ENCODE measurements at places on chromosomes 5 and 9.

- no peak for DNase-seq
Observed at GRCh38 chr9:113927277-113927676, 51.2 kb downstream of the ZNF618 start.

GRCh38 chr9:2466703-2467102, 154.9 kb upstream of the VLDLR start:
- no peak for DNase-seq

DNA sequence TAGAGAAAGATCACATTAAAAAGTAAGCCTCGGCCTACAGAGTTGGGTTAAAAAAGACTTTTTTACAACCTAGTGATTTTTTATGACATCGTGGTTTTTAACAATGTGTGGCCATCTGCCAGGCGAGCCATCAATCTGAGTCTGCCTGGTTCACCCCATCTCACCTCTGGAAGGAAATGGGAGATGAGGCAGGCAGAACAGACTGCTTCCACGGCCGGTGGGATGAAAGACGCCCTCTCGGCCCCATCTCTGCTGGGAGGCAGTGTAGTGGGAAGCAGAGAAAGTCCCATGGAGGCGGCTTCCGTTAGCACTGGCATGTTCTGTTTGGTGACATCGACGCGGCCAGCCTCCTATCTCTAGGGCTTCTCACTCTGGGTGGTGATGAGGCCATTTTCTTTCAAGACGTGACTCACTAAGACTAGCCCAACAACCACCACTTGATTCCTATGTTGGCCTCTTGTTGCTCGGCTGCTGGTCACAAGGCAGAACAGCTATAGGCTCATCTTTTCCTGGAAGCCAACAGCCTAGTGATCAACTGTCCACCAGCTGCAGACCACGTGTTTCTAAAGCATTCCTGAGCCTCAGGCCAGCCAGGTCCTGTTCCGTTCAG, 132.4 kb upstream of the OTULINL start:
- DNase-seq: peak; percentile 78

- no peak for DNase-seq
Observed at GRCh38 chr9:110013064-110013463, 194.9 kb downstream of the C9orf152 start.

GRCh38 chr9:2363781-2364180, 257.8 kb upstream of the VLDLR start:
- no peak for DNase-seq

GRCh38 chr5:158388021-158388420, 529.1 kb upstream of the CLINT1 start:
- DNase-seq: no peak

GRCh38 chr5:60178101-60178500, 284.6 kb upstream of the PDE4D start:
- DNase-seq: no peak

DNA sequence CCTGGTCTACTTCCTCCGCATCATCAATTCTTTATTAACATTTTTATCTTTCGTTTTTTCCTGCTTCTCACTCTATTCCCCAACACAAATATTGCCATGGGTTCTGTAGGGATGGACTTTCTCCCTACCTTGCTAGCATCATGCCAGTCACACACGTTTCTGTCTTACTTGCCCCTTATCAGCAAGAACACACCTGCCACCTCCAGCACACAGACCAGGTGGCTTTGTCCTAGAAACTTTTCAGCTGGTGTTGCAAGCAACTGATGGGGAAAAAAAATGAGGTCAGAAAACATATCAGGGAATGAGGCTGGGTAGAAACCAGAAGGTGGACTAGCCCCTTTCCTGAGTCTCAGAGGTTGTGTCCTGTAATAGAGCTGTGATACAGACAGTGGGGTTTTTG, 5.8 kb downstream of the SH3RF2 start:
- DNase-seq: no peak

GRCh38 chr9:87535817-87536539, 38.3 kb downstream of the DAPK1 start:
- DNase-seq: no peak

DNA sequence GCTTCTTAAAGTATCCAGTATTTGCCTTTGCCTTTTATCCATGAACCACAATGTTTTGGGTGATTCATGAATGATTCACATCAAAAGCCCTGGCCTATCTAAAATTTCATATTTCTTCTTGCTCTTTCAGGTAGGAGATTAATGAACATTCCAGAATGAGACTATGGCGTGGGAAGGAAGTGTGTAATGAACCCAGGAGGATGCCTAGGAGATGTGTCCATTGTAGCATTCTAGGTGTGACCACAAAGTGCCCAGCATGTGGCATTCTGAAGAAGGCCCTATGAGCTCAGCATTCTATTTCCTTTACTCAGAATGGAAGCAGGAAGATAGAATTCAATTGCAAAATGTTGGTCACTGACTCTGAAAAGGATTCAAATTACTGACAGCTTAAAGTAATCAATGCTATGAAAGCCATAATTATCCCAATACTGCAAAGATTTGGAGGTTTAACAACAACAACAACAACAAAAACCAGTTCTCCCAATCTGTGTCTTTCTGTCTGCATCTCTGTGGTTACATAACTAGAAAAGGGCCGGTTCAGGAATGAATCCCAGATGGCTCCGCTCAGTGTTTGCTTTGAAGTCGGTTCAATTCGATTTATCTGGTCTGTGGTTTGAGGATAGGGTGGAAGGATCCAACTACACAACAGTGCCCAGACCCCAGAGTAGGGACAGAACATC, 126.7 kb downstream of the FOXD1 start:
- peak; percentile 70 for DNase-seq

DNA sequence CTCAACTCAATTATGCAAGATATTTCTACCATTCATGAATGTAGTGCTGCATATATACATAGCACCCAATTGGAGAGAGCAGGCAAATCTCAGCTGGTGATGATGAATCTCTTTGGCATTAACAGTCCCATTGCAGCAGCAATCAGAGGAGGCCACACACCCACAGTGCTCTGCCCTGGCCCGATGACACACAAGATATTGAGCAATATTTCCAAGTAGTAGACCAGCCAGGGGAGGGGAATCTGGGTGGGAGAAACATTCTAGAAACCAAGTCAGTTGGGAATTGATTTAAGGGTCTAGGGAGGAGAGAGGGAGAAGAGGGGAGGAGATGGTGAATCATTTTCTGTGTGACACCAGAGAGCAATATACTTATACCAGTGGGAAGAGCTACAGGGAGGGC, 14.9 kb upstream of the C5orf63 start:
- peak; percentile 83 for DNase-seq

DNA sequence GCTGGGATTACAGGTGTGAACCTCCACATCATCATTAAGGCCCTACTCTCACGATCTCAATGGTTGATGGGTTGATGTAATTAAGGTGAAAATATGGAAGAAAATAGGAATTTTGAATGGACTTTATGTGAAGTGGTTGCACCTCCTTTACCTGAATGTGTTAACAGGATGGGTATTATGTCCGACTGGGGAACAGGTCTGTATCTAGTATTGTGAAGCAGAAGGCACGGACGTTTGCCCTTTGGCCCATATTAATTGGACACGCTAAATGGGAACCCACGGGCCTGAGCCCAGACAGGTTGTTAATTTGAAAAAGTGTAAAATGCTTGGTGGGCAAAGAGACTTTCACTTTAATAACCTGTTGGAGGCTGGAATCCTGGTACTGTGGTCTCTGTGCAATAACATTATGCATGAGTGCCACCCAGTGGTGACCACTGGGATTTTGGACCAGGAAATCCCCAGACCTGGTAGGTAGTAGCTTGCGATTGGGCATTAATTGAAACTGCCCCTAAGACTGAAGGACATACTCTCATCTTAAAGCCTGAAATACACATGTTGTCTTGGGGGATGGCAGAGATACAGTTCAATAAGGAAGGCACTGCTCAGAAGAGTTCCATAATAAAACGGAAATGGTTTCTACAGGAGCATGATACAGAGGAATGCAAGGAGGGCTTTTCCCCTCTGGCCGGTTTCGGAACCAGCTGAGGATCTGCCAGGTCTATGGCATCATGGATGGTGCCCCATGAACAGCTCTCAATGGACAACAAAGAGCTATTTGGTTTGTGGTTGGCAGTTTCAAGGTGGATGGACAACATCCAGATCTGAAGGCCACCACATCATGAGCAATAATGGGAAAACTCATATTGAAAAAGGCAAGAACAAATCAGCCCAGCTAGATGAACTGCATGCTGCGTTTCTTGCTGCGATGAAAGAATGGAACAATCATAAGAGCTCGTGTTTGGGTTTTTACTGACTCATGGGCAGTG, 26.2 kb upstream of the BICD2 start:
- peak; percentile 89 for DNase-seq

DNA sequence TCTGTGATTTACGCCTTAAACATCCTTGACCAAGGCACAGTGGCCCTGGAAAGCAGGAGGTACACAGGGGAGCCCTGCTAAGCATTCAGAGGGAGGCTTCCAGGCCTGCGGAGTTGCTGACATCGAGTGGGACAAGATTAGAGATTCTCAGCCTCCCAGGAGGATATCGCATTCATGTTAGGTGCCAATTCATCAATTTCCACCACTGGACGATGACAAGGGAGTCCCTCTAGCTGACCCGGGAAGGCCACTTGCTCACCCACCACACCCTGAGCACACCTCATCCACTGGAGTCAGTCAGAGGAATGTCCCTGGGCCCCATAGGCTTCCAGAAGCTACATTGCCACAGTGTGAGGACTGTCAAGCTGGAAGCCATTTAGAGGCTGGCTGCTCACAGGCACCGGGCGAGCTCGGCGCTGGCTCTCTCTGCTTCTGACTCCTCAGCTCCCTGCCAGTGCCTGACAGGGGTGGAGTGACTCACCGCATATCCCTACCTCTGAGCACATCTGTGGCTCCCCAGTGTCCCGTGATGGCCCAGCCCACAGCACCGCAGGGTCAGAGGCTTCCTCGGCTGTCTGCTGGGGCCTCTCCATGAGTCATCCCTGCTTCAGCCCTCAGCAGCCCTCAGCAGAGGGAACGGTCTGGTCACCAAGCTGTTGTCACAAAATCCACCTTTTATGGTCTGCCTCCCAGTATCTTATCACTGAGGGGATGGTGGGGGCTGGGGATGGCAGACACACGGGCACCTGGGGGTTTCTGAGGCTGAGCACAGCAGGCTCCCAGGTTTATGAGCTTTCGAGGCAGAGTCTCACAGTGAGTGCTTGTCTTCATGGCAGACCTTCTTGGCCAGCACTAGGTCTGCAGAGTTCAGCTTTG, 117.5 kb downstream of the ZNF608 start:
- peak; percentile 93 for DNase-seq

DNA sequence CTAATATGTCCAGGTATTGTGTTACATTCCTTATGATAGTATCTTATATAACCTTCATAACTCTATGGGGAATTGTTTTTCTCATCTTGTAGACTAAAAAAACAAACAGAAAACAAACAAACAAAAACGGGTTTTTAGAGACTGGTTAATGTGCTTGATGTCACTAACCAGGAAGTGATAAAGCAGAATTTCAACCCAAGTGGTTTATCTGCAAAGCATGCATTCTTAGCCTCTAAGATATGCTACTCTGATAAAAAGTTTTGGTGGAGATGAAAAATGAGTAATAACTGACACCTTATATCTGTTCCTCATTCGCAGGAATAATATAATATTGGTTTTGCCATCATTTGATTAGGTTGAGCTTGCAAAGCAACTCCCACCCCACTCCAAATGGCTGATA, 53.4 kb downstream of the PUM3 start:
- no peak for DNase-seq

GRCh38 chr5:16763211-16763610, 146.4 kb upstream of the RETREG1 start:
- no peak for DNase-seq

DNA sequence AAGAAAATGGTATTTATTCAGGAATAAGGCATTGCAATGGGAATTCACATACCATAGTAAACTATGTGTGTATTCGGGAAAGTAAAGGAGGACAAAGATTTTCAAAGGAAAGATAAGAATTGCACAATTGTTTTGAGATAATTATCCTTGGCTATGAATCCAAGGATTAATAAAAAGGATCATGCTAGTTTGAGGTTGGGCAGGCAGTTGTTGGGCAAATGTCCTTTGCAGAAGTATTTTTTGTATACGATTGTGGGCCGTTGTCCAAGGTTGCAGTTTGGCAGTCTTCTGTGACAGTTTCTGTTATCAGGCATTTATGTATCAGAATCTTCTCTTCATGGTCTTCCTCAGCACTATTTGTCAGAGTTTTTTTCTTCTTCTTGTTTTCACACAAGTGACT, 10.6 kb upstream of the UBAP2 start:
- no peak for DNase-seq

DNA sequence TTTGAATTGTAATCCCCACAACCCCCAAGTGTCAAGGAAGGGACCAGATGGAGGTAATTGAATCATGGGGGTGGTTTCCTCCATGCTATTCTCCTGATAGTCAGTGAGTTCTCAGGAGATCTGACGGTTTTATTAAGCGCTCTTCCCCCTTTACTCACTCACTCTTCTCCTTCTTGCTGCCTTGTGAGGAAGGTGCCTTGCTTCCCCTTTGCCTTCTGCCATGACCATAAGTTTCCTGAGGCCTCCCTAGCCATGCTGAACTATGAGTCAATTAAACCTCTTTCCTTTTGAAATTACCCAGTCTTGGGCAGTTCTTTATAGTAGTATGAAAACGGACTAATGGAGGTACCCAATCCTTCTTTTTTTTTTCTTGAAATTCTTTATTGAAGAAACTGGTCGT, 2.2 kb upstream of the CEP120 start:
- no peak for DNase-seq

GRCh38 chr5:139676406-139676805, 28.3 kb downstream of the CXXC5 start:
- no peak for DNase-seq
